Gastroesophageal sphincter (tissue), 4 donors: ENCODE measurements at places on chromosomes 3 and 15.

DNA sequence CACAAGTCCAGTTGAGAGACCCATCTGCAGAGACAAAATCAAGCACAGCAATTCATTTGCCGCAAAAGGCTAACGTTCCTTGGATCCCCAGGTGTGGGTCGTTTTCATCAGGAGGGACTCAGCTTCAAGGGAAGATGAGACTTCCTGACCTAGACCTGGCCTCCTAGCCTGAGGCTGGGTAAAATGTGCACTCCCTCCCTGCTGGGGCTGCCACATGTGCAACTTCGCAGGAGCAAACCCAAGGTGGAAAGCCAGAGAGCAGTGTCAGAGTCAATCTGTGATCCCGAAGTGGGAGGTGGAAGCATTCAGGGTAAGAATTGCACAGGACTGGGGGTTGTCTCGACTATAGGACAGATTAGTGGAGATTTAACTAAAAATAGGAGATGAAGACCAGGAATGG is 164.7 kb upstream of the UMPS start:
- ATAC-seq, result no peak

GRCh38 chr15:56207711-56208110 is 36.0 kb downstream of the RFX7 start:
- ATAC-seq, result no peak

DNA sequence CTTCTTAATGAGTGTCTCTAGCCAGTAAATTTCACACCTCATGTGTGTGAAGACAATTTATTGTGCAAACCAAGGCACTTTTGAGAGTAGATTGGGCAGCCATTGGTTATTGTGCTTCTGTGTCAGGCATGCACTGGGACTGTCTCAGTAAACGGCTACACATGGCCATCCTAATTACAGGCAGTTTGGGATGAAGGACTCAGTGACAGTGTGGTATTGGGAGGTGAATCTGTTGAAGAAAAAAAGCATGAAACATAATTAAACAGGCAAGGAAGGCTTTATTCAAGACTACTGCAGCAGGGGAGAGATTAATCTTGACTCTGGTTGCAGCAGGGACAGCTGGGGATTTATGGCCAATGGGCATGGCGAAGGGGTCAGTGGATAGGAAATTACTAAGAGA is 57.8 kb upstream of the NUDT16 start:
- ATAC-seq, result no peak

DNA sequence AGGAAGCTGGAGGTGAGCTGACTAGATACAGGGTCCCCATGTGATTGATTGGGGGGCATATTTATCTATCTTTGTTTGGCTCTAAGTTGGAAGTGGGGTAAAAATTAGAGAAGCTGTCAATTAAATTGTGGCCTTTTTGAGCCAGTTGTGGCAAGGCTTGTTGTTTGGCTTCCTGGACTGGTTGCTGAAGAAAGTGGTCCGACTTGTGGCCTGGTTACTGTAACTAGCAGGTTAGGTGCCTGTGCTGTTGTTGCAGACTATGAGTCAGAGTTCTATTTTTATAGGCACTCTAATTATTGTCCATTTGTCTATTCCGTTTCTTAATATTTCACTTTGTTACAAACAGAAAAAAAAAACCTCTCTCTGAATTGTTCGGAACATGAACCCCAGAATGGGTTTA is 129.1 kb upstream of the CNTN6 start:
- ATAC-seq, result no peak

- ATAC-seq, result no peak
Observed at GRCh38 chr3:122589297-122589696, 11.8 kb downstream of the PARP15 start.

- no peak for ATAC-seq
Observed at GRCh38 chr3:147380387-147380951, 25.9 kb downstream of the ZIC4 start.

- no peak for ATAC-seq
Observed at GRCh38 chr3:177234121-177234520, 36.8 kb upstream of the TBL1XR1 start.

DNA sequence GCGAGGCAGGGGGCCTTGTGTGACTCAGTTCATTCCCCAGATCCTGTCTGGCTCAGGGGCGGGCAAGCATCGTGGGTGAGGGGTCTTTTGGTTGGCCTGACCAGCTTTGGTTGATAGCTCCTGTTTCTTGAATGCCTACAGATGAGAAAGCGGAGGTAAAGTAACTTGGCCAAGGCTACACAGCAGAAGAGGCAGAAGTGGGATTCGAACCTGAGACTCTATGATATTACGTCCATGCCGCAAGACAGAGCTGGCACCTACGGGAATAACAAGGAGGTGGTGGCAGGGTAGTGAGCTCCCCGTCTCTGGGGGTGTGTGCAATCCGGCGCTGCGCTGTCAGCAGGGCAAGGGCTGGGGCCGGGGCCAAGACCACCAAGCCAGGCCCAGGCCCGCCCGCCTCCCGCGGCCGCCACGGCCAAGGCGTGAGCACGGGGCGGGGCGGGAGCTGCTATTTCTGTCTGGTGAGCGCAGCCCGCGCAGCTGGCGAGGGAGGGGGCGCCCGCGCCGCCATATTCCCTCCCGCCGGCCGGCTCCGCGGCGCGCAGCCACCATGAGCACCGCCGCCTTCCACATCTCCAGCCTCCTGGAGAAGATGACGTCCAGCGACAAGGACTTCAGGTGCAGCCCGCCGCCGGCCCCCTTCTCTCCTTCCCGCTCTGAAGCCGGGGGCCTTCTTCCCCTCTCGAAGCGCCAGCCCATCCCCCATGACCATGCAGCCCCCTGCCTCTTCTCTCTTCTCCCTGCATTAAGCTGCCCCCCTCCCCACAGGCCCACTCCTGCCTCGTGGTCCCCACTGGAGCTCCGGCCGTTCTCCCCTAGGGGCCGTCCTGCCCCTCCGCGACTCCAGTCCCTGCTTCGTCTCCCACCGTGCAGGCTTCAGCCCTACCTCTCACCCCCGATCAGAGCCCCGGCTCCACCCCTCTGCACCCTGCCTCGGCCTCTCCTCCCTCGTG is at the start of gene CAND2:
TSS of gene CAND2 (plus strand) at position 510 of the 953 bp plus-strand sequence. CDS start at position 551, 41 bp downstream.
- peak; percentile 92 for ATAC-seq

DNA sequence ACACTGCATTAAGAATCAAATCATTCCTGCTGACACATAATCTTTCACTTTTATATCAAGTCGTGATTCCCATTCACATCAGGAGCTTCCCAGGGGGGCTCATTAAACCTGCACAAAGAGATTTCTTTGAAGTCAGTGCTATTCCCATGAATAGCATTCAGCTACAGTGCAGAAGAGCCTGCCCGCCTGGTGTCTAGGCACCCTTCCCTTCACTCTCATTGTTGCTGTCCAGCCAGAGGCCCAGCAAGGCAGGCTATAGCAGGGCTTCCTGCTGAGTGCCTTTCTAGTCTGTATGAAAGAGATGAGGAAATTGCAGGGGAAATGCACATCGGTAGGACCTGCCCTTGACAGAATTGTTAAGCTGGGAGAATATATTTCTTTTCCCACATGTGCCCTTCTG is 4.5 kb upstream of the GJD2 start:
- no peak for ATAC-seq

DNA sequence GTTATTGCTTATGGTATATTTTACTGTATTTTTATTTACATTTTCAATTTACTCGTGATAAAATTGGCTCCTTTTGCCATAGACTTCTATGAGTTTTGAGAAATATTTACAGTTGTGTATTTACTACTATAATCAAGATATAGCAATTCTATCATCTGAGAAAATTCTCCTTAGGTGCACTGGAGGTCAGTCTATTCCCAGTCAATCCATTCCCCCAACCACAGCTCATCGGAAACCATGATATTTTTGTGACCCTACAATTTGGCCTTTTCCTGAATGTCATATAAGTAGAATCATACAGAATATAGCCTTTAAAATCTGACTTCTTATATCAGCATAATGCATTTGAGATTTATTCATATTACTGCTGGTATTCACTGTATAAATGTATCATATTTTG is 114.7 kb upstream of the LRTM1 start:
- no peak for ATAC-seq

- ATAC-seq, result no peak
Observed at GRCh38 chr3:43266451-43266850, 19.9 kb upstream of the SNRK start.

- ATAC-seq, result no peak
Observed at GRCh38 chr3:176490357-176490756, 706.9 kb downstream of the TBL1XR1 start.

DNA sequence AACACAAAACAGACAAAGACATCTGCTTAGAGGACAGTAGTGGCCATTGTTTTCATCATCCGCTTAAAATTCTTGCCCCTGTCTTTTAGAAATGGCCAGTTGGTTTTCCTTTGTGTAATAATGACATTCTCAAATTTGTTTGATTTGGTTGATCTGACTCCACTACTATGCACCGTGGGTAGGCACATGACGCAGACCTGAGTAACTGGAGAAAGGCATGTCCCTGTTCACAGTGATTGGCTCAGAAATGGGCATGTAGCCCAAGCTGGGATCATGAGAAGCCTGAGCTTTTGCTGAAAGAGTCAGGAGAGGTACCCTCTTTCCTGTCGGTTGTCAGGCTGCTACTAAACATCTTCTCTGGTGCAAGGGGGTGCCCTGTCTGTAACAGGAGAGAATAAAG is 36.6 kb upstream of the MAGI1 start:
- ATAC-seq, result no peak
